Stimulated activated CD8-positive, alpha-beta memory T cell treated with anti-CD3 and anti-CD28 coated beads, Interleukin-15, amount 100 ng/mL, for 48 hours (primary cell): ENCODE measurements at places on chromosomes 1 and 21.

GRCh38 chr1:204873714-204874113 is 3.1 kb downstream of the NFASC start:
- no peak for DNase-seq

GRCh38 chr1:55278378-55278777 is 63.2 kb upstream of the USP24 start:
- DNase-seq = no peak

DNA sequence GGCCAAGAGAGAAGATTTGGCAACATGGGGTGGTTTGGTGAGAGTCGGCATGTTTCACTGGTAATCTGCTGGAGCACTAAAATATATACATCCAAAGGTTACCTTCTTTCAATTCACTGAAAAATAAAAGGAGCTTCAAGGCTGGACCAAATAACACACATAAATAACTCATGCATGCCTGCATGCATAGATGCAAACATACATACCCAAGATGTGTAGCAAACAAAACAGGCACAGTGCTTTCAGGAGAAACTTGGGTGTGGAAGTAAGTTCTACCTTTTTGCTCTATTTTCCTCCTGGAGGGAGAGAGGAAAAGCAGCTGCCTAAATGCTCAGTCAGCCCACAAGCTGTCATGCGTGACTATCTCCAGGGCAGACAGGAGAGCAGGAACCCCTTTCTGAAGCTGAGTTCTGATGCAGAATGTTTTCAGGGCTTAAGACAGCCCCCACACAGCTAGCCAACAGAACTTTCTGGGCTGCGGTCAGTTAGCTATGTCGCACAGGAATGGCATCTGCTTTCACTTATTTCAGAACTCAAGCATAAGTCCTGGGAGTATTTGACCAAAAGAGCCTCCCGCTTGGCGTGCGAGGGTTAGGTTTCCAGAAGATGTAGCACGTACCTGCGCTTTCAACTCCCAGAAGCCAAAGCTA is 166.2 kb downstream of the TOMM20 start:
- no peak for DNase-seq

GRCh38 chr1:1397839-1398523 is 1.2 kb downstream of the CCNL2 start:
- DNase-seq = no peak

DNA sequence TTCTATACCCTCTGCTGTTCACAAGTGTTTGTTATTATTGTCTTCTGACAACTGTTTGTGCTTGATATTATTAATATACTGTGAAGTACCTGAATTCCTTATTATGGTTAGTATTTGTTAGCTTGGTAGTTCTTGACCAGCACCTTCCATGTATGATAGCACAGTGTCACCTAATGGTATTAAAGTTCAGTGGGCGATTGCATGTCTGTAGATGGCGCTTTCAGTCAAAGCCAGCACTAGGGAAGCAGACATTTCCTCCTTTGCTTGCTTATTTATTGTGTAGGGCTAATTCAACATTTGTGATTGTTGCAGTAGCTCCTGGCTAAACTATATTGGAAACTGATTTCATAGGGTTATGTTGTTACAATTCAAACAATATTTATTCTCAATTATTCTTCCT is 218.0 kb downstream of the ZP4 start:
- DNase-seq = no peak

DNA sequence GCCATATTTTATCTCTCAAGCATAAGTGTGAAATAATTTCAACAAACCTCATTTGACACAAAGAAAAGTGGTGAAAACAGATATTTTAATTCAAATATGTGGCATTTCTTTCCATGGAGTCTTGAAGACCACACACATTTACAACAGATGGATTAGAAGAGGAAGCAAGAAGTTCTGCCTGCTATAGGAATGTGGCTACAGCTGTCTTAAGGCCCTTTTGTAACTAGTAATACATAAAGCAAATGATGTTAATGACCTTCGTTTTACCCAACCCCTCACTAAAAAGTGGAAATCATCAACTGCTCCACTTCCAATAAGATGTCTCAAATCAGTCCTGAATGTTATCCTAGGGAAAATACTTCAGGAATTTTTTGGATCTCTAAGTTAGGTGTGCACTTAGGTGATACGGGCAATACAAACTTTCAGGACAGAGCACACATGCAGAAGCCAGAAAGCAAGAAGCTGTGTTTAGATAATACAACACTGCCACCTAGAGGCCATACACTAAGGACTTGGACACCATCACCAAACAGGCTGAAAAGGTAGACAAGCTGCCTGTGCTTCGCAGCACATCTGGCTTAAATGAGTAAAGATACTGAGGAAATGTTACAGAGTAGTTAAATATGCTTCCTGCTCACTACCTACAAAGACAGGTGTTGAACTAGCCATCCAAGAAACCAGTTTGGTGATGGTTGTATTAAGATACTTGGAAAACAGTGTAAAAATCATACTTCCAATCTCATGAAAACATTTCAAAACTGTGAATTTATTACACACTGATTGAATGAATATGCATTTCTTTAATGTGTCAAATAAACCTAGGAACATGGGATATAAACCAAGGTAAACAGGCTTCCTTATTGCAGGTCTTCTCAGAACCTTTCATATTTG is 24.4 kb downstream of the RRAGC start:
- DNase-seq = no peak

GRCh38 chr1:201499191-201499590 is 7.7 kb downstream of the CSRP1 start:
- DNase-seq = no peak

DNA sequence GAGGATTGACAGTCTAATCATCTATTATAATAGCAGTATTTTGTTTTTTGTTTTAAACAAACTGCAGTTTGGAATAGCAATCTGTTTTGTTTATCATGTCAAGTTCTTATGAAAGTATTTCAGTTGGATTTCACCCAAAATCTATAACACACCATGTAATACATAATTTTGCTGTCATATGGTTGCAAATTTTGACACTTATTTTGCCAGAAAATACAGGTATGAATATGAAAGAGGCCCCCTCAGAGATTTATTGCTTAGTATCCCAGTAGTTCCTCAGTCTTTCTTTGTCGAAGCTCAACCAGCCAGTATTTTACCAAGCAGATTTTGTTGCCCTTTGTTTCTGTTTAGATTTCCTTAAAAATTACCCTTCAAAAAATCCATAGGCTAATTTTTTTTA is 317.5 kb upstream of the CXADR start:
- DNase-seq = no peak

GRCh38 chr1:225612287-225612686 is 40.6 kb downstream of the ENAH start:
- no peak for DNase-seq

- DNase-seq = no peak
These were observed 42.4 kb upstream of the CRB1 start for GRCh38 chr1:197225611-197226010.

- DNase-seq = no peak
These were observed 155.0 kb downstream of the TPR start for GRCh38 chr1:186220067-186220466.

DNA sequence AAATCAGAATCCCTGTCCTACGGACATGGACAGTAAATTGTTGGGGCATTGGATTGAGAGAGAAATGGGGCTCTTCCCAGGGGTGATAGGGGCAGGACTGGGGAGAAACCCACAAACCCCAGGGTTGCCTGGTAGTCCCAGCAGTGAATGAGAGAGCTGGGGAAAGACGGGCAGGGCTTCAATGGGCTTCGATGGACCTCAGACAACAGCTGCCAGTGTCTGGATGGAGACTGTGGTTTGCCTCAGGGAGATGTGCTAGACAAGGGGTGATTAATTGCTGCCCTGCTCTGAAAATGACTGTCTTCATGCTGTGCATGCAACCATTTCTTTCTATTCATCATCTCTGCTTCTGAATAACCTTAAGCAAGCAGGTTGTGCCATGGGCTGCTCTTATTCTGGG is 7.4 kb downstream of the GPR25 start:
- peak; percentile 24 for DNase-seq

- DNase-seq = no peak
These were observed 35.9 kb upstream of the CAMK1G start for GRCh38 chr1:209547626-209548025.
